ENCODE measurements at places on chromosomes 12 and 14. TPM values are rescaled to one million over a fixed set of nuclear protein-coding genes. Genes with fewer than 3 reads are reported as not detected.

PIWIL1 gene
- total RNA-seq: not detected

PLD4 gene
- not detected for total RNA-seq

MYL2 gene
- total RNA-seq: not detected

SELPLG gene
- total RNA-seq: 2.1 TPM

SLC2A14 gene
- total RNA-seq: not detected

SRP54 gene
- 89.7 TPM for total RNA-seq

ACSM4 gene
- total RNA-seq: not detected

SERPINA3 gene
- total RNA-seq: under 0.01 TPM

CDK17 gene
- total RNA-seq: 272 TPM

TDRD9 gene
- 0.86 TPM for total RNA-seq

GPR68 gene
- 6.1 TPM for total RNA-seq

BMP4 gene
- 18.9 TPM for total RNA-seq

ADCY6 gene
- 34.1 TPM for total RNA-seq

DGLUCY gene
- total RNA-seq: 38.2 TPM

MYO1A gene
- not detected for total RNA-seq

CDH24 gene
- total RNA-seq: 3.1 TPM

NRXN3 gene
- total RNA-seq: 0.22 TPM

TTC6 gene
- 0.14 TPM for total RNA-seq

All from placental pericyte (primary cell).